CD4-positive, alpha-beta T cell treated with Interleukin-10 for 1 hour (primary cell): ENCODE measurements at places on chromosomes 4 and X.

DNA sequence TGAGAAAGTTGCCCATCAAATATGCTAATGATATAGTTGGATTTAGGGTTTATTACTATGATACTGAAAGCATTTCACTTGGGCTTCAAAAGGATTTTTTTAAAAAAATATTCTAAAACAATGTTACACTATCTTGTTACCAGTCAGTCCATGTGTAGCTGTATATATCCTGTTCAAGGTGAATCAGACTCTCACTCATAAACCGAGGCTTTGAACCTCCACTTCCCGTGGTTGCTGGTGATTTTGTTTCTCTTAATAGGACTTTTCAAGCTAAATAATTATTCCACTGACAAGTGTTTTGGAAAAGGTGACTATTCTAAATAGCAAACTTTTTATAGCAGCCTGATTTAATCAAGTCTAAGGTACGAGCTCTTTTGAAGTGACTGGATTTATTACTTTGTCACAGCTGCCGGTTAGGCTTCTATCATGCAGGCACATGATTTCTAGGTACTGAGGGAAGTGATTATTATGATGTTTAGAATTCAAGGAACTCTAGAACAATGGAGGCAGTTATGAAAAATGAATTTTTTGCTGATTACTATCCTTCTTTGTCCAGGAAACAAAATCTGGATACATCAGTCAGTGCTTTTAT is 287.7 kb downstream of the KCTD8 start:
- no peak for DNase-seq

- DNase-seq: no peak
Measured at GRCh38 chrX:70436343-70436742, 8.3 kb upstream of the DLG3 start.

DNA sequence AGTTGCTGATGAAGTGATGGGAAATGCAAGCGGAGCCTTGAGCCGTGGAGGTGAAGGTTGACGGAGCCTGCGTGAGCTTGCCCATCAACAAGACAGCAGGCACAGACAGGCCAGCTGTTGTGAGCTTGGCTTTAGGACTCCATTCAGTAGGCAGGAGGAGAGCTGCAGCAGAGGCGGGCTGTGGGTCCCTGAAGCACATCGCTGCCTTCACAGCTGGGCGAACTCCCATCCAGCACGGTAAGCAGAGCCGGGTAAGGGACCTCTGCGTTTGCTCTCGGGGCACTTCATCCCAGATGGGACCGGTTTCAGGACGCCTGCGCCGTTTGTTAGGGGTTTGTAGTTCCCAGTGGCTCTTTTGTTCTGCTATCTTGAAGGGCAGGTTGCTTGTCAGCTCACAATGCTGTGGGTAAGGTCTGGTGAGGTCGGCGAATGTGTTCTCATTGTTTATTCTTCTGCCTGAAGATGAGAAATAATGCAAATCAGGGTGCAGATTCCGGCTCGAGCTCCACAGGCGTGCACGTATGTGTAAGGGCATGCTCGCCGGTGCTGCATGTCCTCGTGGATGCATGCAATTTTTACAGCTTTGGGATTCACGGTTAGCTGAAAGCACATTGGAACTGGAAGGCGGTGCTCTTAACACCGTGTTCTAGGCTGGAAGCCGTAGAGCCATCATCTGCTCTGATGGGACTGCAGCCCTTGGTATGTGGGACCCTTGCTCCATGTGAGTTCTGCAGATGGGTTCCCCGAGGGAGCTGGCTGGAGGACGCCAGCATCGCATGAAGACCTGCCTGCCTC is 54.6 kb upstream of the CLDN34 start:
- no peak for DNase-seq

DNA sequence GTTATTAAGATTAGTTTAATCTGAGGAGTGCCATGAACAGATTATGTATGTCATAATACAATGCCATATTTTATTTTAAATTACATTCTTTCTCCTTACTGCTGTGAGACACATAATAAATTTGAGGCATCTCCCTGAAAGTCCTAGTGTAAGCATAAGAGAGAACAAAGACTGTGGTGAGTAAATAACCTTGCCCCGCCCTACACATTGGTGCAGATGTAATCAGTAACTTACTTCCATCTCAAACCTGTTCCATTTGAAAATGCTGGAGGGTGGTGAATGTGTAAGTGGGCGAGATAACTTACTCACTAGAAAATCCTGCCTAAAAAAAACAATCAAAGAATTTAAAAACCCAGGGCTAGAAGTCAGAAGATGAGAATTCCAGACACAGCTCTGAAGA is 338.1 kb upstream of the SLIT2 start:
- DNase-seq: no peak

- DNase-seq: no peak
Measured at GRCh38 chr4:28654618-28655017, 1794.0 kb downstream of the STIM2 start.

DNA sequence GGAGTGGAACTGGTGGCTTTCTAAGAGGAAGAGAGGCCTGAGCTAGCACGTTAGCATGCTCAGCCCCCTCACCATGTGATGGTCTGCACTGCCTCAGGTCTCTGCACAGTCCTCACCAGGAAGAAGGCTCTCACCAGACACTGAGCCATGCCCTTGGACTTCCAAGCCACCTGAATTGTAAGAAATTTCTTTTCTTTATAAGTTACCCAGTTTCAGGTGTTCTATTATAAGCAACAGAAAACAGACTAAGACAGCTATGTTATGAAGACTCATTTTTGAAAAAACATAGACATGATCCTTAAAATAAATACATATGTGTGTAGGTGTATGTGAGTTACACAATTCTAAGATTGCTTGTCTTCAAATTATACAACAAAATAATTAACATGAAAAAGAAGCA is 74.7 kb downstream of the CEP44 start:
- DNase-seq: no peak

DNA sequence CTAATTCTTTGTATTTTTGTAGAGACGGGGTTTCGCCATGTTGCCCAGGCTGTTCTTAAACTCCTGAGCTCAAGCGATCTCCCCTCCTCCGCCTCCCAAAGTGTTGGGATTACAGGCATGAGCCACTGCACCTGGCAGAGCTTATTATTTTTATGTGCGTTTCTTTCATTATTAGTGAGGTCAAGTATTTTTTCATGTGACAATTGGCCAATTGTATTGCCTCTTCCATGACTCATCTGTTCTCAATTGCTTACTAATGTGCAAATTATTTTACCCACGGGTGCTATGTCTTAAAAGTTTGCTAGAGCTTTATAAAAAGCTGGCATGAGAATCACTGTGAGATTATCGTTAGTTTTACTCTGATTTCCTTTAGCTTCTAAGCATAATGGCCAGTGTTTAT is 13.0 kb upstream of the ARX start:
- DNase-seq: no peak

DNA sequence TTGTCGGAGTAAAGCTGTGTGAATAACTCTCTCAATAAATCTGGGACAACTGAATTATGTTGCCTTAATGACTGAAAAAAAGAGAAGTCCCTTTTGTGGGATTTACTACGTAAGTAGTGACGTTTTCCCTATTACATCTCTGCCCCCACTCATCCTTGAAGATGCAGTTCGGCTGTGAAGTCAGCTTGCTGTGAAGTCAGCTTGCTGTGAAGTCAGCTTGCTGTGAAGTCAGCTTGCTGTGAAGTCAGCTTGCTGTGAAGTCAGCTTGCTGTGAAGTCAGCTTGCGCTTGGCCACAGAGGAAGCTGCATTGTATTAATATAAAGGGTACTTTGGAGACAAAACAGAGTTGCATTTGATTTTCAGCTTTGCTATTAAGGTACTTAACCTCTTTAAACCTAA is 8.0 kb upstream of the VAMP7 start:
- no peak for DNase-seq

GRCh38 chr4:122819708-122820449 is 6.8 kb upstream of the FGF2 start:
- no peak for DNase-seq

GRCh38 chr4:183261953-183262775 is 57.9 kb downstream of the CLDN22 start:
- DNase-seq: peak; percentile 72

DNA sequence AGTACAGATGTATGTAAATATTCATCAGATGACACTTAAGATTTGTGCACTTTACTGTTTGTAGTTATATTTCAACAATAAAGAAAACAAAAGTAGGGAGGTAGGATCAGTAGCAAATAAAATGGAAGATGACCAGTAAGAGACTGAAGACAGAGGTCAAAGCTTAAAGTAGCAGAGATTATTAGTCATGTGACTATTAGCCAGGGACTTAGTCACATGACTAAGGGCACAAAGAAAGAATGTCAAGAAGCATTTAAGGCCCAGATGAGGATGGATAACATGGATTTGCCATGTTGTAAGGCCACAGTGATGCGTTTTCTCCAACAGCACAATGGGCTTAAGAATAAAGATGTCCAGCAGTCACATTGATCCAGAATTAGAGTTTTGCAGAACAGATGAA is 479.6 kb downstream of the BCOR start:
- no peak for DNase-seq

DNA sequence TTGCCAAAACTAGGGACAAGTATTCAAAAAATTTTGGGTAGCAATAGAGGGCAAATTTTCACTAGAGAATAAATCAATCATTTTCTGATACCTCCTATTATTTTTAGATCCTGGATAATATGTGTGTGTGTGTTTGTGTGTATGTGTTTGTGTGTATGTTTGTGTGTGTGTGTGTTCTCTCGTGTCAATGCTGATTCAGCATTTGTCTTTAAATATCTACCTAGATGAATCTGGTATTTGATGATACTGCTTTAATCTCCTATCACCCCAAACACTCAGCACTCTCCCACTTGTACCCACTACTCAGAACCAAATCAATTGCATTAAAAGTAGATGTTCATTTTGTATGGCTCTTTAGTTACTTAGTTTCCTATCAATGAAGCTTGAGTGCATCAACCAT is 101.3 kb upstream of the NPFFR2 start:
- no peak for DNase-seq

GRCh38 chr4:115361781-115362180 is 248.4 kb upstream of the NDST4 start:
- no peak for DNase-seq

DNA sequence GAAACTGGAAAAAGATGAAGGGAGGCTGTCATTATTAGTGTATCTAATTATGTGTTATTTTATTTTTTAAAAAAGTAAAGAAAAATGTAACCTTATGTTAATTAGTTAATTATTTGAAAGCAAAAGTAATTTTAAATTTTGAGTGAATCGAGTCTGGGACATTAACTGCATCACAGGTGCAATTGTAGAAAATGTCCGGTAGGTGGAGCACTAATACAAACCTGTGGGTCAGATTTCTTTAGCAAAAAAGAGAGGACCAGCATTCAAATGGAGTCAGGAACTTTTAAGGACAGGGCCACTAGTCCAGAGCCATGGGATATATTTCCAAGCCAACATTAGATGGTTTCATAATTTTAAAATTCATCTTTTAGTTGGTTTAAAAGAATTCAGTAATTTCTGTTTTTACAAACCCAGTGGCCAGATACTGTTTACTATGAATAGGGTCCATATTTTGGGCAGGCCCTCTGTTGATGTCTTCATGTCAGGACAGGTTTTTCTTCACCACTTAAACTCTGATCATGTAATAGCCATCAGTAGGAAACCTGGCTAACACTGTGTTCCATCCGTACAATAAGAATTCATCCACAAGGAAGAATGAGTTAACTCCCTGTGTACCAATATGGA is 27.2 kb downstream of the BST1 start:
- peak; percentile 64 for DNase-seq

DNA sequence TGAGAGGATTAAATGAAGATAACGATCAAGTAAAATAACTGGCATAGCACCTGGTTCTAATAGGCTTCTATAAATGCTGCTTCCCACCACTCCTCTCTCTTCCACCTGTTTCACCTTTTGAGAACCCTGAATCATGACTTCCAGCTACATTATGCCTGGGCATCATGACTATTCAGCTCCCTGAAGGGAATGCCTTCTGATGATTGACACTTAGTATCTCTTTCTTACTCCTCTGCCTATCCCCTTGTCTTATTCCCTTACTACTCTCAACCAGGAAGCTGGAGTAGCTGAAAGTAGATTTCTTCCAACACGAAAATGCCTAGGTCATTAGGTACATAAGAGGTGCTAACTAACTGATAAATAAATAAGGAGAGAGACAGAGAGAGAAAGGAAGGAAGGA is 24.7 kb upstream of the CXCL8 start:
- DNase-seq: no peak

- no peak for DNase-seq
Measured at GRCh38 chr4:185323606-185324005, 72.1 kb downstream of the LRP2BP start.

GRCh38 chr4:44771789-44772188 is 45.4 kb upstream of the GNPDA2 start:
- DNase-seq: no peak

DNA sequence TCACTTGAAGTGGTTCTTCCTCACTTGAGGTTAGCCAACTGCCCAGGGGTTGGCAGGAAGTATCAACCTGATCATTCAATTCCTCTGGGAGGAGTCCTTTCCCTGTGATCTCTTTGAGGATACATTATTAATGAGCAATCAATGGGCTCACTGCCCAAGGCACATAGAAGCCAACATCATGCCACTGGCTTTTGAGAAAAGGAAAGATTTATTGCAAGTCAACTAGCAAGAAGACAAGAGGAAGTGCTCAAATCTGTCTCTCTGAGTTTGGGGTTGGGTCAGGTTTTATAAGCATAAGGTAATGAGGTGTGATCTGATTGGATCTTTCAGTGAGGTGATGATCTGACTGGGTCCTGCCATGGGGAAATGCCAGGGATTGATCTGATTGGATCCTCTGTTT is 39.6 kb downstream of the FGFBP1 start:
- DNase-seq: no peak

GRCh38 chrX:3141031-3141430 is 99.8 kb downstream of the ARSF start:
- no peak for DNase-seq
